NCI-H526 treated with DMSO at 0.1 percent for 48 hours (cell line): ENCODE measurements at places on chromosomes 13 and 19.

GRCh38 chr19:35044317-35045117, 3.0 kb downstream of the HPN start:
- DNase-seq, result peak; percentile 17

GRCh38 chr13:114099918-114100445, 32.4 kb downstream of the RASA3 start:
- DNase-seq, result peak; percentile 90

GRCh38 chr19:21439201-21439751, 42.3 kb downstream of the ZNF493 start:
- no peak for DNase-seq

- DNase-seq, result no peak
These were observed 202.3 kb upstream of the KLF12 start for GRCh38 chr13:74336546-74336945.

DNA sequence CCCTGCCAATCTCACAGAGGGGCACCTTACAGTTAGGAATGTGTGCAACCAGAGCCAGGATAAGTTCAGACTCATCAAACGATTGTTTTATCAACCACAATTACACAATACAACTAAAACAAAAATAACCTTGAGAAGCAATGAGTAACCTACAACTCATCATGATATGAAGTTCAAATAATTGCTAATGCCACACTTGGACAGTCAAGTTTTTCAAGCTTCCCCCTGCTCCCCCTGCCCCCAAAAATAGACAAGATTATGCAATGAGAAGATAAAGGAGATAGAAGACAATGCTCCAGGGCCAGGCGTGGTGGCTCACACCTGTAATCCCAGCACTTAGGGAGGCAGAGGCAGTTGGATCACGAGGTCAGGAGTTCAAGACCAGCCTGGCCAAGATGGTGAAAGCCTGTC, 13.6 kb upstream of the KPNA3 start:
- no peak for DNase-seq

GRCh38 chr13:67498948-67499347, 268.8 kb upstream of the PCDH9 start:
- DNase-seq, result no peak

GRCh38 chr19:38321646-38322196, 2.1 kb downstream of the KCNK6 start:
- no peak for DNase-seq

- DNase-seq, result no peak
These were observed 362.5 kb downstream of the TDRD3 start for GRCh38 chr13:60759499-60759898.

DNA sequence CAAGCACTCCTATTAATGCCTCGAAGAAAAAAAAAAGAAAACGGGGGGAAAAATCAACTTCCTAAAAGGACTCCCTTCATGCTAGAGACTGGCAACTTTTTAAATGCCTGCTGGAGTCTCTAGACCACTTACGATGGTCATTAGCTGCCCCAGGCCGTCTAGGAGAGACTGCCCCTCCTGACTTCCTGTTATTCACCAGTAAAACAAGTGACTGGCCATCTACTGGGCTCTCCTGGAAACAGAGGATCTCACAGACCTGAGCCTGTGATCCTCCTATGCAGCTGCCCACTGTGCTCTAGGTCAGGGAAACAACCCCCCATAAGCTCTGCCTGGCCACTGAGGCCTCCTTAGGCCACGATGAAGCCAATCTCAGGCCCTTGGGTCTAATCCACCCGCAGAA, 7.4 kb downstream of the ZNF266 start:
- DNase-seq, result no peak

- no peak for DNase-seq
These were observed 1423.3 kb upstream of the PCDH20 start for GRCh38 chr13:62838929-62839328.

GRCh38 chr19:1238369-1239303, 831 bp upstream of the CBARP start:
- no peak for DNase-seq

- no peak for DNase-seq
These were observed 41.9 kb upstream of the SPATA13 start for GRCh38 chr13:24118576-24118975.

DNA sequence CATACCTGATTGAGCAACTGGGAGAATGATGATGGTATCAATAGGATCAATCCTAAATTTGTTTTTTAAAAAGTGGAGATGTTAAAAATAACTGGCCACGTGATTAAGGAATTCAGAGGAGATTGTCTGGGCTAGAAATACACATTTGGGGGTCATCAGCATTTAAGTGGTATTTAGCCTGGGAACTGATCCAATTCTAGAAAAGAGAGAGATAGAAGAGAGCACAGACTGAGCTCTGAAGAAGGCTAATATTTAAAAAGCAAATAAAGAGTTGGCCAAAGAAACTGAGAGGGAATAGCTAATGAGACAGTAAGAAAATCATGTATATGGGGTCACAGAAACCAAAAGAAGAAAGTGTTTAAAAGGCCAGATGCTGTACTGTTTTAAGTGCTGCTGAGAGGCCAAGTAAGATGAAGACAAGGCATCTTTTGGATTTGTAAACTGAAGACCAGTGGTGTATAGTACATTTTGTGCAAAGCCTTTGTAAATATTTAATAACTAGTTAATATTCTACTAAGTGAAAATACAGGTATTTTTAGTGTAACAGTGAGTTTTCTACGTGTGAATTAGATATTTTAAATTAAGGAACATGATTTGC, 40.2 kb downstream of the UBL3 start:
- no peak for DNase-seq

GRCh38 chr13:75180805-75181455, 301.0 kb downstream of the TBC1D4 start:
- no peak for DNase-seq

DNA sequence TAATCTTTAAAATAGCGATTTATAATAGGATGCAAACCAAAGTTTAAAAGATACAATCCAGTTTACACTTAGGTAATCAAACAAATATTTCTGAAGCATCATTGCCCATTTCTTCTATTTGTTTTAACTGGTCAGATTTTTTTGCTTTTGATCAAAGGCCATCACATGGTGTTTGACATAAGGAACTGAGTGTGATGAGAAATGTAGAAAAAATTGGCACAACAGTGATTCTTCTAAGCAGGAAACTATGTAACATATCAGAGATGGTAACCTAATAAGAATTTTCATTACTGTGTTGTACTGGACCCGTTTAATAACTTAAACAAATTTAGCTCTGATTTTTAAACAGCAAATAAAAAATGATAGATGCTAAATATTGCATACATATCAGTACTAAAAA, 644.7 kb upstream of the KLF12 start:
- no peak for DNase-seq

DNA sequence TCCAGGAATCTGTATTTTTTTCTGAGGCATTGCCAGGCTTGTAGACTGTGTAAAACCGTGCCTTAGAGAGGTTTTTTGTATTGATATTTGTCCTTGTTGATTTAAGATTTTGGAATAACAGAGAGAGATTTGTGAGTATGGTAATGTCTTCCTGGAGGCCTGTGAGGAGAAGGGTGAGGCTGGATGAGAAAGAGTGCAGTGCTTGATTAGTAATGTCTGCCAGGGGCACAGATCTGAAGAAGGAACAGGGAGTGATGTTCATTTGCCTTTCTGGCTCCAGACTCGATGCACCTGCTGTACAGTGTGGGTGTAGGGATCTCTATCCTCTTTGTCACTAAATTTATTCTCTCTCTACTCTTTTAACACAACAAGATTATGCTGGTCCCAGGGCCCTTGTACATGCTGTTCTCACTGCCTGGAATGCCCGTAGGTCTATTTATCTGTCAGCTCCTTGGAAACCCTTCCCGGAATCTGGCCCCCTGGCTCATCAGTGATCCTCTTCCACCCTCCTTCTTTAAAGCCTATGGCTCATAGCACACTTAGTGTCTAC, 4.2 kb downstream of the FIZ1 start:
- DNase-seq, result no peak

DNA sequence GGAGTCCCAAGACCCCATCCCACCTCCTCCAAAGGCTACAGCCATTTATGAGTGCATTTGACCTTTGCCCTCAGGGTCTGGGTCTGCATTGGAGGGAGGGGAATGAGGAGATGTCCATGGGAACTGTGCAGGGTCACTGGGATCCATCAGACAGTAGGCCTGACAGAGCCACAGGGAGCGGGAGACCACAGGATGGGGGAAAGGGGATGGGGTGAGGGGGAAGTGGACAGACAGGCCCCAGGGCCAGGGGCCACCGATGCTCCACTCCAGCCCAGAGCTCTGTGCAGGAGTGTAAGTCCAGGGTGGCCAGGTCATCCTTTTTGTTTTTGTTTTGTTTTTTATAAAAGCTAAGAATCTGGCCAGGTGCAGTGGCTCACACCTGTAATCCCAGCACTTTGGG, 82.5 kb downstream of the CHST8 start:
- DNase-seq, result no peak

- no peak for DNase-seq
These were observed 17.6 kb upstream of the WDR18 start for GRCh38 chr19:966485-967088.

GRCh38 chr19:50488389-50489194, 11.9 kb upstream of the GARIN5A start:
- no peak for DNase-seq

DNA sequence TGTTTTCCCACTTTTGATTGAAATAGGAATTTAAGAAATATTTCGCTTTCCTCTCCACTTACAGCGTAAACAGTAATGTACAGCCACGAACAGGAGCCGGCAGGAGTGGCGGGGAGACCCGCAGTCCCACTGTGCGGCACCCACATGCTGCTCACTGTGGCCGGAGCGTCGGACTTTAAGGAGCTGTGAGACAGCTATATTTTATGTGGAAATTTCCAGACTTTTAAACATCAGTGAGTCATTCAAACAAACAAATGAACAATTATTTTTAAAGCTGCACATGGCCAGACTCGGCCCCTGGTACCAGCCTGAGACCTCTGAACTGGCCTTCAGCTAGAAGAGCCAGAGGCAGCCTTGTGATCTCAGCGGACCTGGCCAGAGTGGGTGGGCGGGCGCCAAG, 52.5 kb downstream of the CRYL1 start:
- no peak for DNase-seq

DNA sequence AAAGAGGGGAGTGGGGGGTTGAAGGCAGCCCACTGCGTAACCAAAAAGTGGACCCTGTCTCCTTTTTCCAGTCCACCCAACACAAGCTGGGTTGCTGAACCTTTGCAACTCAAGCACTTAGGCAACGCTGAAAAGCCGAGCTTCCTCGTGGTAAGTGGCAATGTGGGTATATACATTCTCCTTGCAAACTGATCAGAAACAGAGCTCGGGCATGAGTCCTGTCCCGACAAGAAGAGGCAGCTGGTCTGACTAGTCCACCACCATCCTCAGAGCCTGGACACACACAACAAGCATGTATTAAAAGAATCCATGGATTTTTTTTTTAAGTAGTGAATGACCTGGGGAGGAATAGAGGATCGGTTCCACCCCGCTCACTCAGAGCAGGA, 240.6 kb upstream of the ZNF507 start:
- no peak for DNase-seq

GRCh38 chr19:19866611-19867248, 1.0 kb downstream of the ZNF253 start:
- no peak for DNase-seq

GRCh38 chr13:38042771-38043170, 173.2 kb upstream of the TRPC4 start:
- DNase-seq, result no peak

DNA sequence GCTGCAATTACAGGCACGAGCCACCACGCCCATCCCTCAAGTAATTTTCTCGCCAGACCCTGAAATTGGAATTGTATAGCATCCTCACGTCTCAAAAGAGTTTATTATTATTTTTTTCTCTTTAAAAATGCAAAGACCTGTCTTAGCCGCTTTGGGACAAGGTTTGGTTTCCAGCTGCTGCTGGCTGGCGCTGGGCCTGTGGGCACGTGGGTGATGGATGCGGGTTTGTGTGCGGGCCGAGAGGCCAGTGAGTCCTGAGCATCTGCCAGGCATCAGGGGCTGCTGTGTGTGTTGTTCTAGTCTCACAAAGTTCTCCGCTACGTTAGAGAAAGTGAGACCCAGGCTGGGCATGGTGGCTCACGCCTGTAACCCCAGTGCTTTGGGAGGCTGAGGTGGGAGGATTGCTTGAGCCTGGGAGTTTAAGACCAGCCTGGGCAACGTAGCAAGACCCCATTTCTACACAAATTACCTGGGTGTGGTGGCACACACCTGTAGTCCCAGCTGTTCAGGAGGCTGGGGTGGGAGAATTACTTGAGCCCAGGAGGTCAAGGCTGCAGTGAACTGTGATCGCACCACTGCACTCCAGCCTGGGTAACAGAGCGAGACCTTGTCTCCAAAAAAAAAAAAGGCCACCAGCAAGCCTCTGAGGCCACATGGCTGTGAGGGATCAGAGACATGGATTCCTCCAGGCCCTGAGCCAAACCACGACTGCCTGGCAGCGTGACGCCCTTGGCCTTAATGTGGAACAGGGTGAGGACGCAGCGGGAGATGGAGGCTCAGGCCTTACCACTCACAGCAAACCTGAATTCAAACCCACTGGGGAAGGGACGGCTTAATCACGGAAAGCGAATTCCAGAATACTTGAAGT, 4.7 kb upstream of the TMPRSS9 start:
- no peak for DNase-seq

DNA sequence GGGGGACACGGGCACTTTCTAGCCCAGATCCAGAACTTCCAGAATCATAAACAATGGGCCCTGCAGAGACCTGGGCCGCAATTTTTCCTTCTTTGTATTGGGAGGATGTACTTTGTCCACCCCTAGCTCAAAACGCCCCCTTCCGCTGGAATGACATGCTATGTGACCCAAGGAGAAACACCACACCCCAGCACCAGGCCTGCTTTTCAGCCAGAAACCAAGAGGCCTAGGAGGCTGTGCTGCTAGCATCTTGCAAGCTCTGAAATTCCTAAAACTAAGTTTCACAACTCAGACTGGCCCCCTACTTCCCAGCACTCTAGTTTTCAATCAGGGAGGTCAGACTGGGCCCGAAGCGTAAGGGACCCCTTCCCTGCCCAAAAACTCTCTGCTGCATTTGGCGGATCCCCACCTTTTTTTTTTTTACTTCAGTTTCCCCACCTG, 538 bp downstream of the LSM4 start:
- no peak for DNase-seq
